ENCODE measurements at places on chromosomes 6 and 20.
A peak's percentile ranks its signal among the peaks of the same experiment; 100 is the strongest.

DNA sequence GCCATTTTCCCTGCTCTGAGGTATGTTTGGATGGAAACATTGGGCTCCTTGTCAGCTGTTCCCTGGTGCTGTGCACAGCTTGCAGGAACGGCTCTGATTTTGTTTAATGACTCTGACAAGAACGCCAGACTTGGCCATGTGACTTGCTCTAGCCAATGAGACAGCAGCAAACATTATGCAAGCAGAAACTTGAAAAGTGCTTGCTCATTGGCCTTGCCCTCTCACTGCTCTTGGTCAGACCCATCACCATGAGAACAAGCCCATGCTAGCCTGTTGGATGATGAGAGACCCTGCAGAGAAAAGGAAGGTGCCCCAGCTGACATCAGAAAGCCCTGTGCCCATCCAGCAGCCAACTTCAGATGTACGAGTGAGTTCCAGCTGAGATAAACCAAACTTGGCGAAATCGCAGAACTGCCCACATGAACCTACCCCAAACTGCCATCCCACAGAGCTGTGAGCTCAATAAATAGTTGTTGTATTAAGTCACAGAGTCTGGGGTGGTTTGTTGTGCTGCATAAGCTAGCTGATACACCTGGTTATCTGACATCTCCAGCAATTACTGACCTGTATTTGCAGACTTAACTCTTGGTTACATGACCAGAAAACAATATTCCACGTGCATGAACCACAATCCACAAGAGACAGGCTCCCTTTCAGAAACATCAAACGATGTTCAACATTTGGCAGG lies 96.9 kb downstream of the JPH2 start:
- DNase-seq, result no peak

DNA sequence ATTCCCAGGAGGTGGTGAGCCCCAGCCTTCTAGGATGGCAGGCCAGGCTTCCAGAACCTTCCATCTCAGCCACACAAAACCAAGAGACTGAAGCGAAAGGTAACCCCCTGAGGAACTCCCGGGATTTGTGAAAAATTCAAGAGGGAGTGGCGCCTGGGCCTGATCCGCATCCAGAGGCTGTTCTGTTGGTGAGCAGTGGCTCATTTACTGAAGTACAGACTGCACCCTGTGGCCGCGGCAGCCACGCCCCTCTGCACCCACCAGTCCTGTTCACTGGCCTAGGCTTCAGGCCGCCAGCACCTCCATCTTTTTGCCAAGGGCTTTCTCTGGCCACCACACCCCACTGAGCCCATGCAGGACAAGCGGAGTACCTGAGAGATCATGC lies 79.1 kb upstream of the PTPN1 start:
- DNase-seq, result no peak

DNA sequence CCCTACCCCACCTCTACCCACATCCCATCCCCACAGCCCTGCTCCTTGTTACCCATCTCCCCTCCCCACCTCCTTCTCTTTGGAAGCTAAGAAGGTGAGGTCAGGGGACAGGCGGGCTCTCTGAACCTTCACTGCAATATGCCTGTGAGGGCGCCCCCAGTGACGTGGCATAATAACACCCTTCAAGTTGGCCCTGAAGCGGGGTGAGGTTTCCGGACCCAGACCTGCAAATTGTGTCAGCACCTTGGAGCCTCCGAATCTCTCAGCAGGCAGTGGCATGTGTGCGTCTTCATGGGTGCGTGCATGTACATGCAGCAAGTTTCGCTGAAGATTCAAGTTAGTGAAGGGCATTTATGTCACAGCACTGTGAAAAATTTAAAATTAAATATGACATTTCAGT lies 114.6 kb downstream of the SOBP start:
- no peak for DNase-seq

DNA sequence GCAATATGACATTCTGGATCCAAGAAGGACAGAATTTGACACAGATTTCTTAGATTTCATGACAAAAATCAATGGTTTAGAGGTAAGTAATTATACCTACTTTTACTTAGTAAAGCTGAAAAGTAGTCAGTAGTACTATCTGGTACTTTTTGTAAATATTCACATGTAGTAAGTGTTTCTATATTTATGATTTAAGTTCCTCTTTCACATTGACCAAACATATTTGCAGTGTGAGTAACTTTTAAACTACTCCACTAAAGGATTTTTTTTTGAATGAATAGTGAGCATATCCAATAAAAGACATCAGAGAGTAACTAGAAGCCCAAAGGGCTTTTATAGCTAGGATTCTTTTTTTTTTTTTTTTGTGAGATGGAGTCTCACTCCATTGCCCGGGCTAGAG lies 60.8 kb downstream of the DNAH8 start:
- DNase-seq, result no peak

- no peak for DNase-seq
Observed at GRCh38 chr6:140636271-140636907, 1261.9 kb upstream of the CITED2 start.

GRCh38 chr20:3461911-3462677 lies 8.7 kb upstream of the ATRN start:
- no peak for DNase-seq

DNA sequence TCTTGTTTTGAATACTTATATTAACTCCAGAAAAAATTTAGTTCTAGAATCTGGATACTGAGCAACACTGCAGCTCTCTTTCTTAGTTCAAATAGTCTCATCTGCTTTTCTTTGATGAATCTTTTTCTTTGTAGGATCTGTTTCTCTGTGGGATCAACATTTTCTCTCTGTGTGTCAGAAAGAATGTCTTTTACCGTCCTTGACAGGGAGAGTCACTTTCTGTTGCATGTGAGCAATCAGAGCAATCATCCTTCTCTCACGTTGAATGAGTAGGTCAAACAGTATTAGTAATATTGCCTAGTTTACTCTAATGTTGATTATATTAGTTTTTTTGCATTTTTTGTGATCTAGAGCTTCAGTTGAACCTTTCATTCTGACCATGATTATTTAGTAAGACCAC lies 130.9 kb downstream of the TRMT11 start:
- DNase-seq, result no peak

DNA sequence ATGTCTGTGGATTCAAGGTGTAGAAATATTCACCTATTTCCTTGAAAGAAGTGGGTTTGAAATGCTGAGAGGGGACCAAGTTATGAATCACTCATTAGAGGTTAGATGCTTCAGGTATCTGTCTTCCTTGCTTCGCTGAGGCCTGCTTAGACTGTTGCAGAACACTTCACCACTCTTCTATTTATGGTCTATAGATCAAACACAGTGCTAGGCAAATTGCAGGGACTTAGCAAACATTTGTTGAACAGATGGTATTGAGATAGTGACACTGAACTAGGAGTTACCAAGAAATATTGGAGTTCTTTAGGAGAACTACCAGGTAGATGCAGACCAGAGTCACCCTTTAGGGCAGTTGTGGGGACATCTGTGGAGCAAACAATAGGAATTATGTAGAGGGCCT lies 123.8 kb downstream of the RFPL4B start:
- DNase-seq, result no peak

- DNase-seq, result no peak
Observed at GRCh38 chr6:109781001-109781400, 89.9 kb downstream of the FIG4 start.

- DNase-seq, result no peak
Observed at GRCh38 chr20:34560141-34560523, 1.6 kb downstream of the MAP1LC3A start.

GRCh38 chr6:123635567-123635966 lies 1.2 kb downstream of the TRDN start:
- no peak for DNase-seq

- DNase-seq, result no peak
Observed at GRCh38 chr20:52684176-52684575, 288.0 kb upstream of the TSHZ2 start.

GRCh38 chr6:152054441-152054840 lies 247.0 kb downstream of the ESR1 start:
- no peak for DNase-seq

DNA sequence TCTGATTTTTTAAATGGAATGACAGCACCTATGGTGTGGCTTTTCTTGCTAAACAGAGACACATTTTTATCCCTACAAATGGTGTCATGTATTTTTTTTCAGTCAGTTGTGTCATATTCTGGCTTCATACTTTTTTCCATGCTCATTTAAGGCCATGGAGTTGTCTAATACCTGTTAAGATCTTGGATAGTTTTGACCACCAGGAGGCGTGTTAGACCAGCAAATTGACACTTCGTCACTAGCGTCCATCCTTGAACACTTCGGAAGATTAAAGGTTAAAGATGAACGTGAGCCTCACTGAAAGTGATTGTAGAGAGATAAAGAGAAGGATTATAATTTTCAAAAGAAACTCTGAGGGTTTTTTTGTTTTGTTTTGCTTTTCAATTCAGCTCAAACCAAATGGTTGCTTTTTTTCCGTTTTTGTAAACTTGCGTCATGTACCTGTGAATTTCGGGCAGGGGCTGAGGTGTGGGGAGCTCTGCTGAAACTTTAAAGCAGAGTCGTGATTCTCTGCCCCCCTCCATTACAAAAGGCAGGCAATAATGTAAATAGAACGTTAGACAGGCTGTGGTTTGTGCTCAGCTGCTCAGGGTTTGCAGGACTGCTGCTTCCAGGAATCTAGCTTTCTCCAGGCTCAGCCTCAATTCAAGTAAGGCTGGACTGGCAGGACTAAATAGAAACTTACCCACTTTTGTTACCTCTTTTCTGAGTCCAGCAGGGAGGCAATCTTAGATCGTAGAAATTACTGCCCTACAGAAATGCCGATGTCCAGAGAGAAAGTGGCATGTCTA lies 245.1 kb downstream of the FOXA2 start:
- peak; percentile 34 for DNase-seq

- no peak for DNase-seq
Observed at GRCh38 chr20:48148020-48148419, 362.7 kb upstream of the SULF2 start.

DNA sequence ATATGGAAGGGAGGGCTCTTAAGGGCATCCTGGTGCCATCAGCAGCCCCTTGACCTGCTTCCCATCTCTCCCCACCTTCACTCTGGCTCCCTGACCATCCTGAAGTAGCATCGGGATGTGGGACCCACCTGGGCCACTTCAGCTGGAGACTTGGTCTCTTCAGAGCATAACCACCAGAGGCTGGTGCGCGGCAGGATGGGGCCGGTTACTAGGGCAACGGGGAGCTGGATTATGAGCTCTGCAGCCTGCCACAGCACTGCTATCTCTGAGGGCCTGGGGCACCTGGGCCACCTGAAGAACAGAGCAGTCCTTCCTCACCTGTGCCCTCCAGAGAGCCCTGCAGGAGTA lies 79.7 kb downstream of the SYNJ2 start:
- no peak for DNase-seq

- DNase-seq, result no peak
Observed at GRCh38 chr6:84065693-84066290, 32.2 kb downstream of the MRAP2 start.

DNA sequence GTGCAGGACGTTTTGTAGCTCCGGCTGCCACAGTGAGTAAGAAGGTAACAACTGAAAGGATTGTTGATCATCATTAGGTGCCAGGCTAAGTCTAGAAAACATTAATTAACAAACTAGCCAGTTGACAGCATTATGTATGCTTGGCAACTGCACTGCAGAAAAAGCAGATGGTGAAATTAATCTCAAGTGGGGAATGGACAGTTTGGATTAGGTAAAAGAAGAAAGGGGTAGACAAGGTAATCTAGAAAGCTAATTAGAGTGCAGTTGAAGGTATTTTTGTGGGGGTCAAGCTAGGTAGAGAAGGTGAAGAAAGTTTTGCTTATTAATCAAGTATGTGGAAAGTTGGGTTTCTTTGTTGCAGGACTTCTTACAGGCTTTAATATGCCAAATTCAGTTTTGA lies 69.7 kb upstream of the HINT3 start:
- DNase-seq, result no peak

- no peak for DNase-seq
Observed at GRCh38 chr20:40080041-40080652, 608.9 kb downstream of the MAFB start.

DNA sequence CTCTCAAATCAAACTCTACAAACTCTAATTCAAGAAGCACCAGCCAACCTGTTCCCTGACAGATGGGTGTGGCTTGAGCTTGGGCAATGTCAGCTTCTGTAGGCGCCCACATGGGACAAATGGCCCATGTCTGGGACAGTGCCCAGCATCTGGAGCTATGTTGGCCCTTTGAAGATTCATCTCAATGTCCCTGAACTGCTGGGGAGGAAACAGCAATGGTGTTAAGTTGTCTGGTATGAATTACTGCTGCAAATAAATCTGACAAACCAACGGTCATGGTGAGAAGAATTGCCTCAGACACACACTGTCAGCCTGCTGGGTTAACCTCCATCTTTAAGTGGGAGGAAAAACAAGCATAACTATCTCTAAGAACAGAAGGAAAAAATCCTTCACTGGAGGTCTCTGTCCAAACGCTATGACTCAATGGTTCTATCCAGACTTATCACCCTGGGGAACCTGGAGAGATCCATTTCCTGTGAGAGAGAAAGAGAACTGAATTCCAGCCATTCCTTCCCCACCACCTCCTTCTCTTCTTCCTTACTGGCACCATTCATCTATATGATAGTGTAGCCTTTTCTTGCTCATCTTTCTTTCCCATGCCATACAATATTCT lies 274.9 kb downstream of the CDH26 start:
- DNase-seq, result no peak

DNA sequence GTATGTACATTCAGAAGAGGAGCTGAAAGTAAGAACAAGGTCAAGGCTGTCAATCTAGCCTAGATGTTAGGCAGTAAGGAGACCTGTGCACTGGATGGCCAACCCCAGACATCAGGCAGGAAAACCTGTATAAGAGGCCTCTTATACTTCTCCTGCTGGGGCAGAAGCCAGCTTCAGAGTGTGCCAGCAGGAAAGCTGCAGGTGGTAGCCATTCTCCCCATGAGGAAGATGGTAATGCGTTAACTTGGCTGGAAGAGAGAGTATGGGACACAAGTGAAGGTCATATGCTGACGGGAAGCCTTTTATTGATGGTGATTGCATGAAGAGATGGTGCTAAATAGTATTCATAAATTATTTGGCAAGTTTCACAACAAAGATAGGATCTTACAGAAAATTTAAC lies 20.6 kb downstream of the NHLRC1 start:
- DNase-seq, result no peak

- no peak for DNase-seq
Observed at GRCh38 chr6:24425091-24425490, 22.4 kb downstream of the MRS2 start.

DNA sequence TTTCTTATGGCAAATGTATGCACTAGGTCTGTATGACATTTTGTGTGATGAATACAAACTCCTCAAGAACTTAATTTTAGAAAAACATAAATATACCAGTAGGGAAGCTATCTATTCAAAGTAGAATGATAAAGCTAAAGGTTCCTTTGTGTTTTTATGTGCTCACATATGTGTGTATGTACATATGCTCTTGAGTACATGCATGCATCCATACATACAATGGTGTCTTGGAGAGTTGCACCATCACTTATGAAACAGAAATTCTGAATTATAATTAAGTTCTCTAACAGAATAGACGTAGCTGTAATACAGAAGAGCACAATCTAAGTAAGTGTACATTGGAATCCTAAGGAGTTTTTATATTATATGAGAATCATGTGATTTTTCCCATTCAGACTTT lies 2.3 kb downstream of the NKAIN2 start:
- no peak for DNase-seq
